ENCODE measurements at places on chromosomes 12 and 14. TPM values are rescaled to one million over a fixed set of nuclear protein-coding genes. Genes with fewer than 3 reads are reported as not detected.

GRCh38 chr12:43806737-43807072 lies 588 bp upstream of the TWF1 start:
- peak; percentile 2 for DNase-seq

GRCh38 chr12:43981726-43982125 lies 145.8 kb downstream of the TMEM117 start:
- no peak for DNase-seq

DNA sequence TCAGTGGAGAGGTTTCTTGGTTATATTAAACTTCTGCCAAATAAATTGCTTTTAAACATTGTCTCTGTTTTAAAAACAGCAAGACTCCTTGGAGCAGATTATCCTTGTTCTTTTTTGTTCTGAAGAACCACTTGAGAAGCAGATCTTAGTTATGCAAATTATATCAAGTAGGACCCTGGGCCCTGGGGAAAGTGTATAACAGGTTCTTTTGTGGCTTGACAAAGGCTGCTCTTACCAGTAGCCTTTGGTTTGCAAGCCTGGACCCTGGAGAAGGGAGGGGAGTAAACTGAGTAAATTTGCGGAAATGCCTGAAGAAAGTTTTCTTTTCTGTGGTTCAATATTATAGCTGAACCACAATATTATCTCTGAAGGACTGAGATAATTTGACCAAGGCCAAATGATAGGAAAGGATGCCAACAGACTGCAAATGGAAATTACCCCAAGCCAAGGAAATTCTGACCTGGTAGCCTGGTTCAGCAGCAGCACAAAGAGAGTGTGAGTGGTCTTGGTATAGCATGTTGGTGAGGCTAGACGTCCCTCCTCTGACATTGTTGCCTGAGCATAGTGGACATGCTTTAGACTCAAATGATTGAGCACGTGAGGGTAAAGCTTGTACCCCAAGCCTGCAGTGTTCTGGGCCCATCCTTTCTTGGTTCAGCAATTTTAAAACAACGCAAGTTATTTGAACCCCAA lies 30.4 kb upstream of the SIX1 start:
- no peak for DNase-seq

GRCh38 chr14:34502001-34502400 lies 37.5 kb downstream of the EAPP start:
- DNase-seq: peak; percentile 36

- no peak for DNase-seq
Measured at GRCh38 chr14:20970647-20970982, 15.3 kb downstream of the RNASE2 start.

DNA sequence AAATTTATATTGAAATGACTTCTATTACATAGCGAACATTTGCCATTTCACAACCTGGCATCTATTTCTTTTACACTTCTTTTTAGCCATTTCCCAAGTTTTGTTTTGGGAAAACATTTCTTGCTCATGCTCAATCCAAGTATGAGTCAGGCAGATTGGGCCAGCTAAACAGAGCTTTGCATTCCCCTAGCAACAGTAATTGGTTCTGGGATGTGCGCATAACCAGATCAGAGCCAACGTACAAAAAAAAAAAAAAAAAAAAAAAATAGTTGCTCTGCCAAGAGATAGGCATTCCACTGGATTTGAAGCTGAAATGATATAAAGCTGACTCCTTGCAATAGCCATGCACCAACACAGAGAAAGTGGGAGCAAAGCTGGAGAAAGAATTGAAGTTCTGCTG lies 37.5 kb downstream of the PLCZ1 start:
- DNase-seq: peak; percentile 92

DNA sequence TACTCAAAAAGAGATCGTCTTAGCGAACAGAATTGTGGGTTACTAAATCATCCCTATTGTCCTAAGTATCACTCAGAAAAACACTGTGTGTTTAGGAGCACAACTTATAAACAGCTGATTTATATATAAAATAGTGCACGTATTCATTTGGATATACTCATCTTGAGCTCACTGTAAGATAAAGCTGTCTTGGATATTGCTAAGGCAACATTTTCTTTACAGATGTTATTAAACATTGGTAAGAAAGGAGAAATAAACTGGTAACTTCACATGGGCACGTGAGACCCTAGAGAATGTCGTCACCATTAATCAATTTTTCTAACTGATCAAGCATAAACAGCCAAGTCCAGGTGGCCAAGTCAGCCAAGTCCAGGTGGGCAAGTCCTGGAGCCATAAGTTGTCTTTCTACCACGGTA lies 1.7 kb downstream of the PAWR start:
- no peak for DNase-seq

GRCh38 chr12:28135801-28136439 lies 54.3 kb upstream of the CCDC91 start:
- DNase-seq: no peak

GRCh38 chr12:27794818-27795584 lies 15.0 kb upstream of the MANSC4 start:
- DNase-seq: no peak

DNA sequence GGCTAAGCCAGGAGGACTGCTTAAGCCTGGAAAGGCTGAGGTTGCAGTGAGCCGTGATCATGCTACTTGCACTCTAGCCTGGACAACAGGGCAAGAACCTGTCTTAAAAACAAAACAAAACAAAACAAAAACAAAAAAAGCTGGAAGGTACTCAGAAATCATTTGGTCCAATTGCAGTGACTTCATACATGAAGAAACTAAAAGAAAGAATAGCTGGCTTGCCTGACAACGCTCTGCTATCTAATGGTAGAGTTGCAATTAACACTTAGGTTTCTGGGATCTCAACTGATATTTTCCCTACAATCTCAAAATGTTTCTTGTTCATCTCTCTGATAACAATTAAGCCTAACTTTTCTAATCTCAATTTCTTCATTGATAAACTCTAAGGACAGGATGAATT lies 13.7 kb downstream of the EEA1 start:
- no peak for DNase-seq

- peak; percentile 14 for DNase-seq
Measured at GRCh38 chr12:57341275-57341990, 89.4 kb downstream of the R3HDM2 start.

Gene FLVCR2
- total RNA-seq: 6.2 TPM

Gene TBX5
- total RNA-seq: not detected

Gene GZMH
- not detected for total RNA-seq

Gene CD69
- 0.18 TPM for total RNA-seq

Gene MYH6
- total RNA-seq: not detected
